ENCODE measurements at places on chromosomes 13 and 19.

GRCh38 chr19:55312621-55313512, 12.3 kb downstream of the TMEM150B start:
- DNase-seq, result no peak

DNA sequence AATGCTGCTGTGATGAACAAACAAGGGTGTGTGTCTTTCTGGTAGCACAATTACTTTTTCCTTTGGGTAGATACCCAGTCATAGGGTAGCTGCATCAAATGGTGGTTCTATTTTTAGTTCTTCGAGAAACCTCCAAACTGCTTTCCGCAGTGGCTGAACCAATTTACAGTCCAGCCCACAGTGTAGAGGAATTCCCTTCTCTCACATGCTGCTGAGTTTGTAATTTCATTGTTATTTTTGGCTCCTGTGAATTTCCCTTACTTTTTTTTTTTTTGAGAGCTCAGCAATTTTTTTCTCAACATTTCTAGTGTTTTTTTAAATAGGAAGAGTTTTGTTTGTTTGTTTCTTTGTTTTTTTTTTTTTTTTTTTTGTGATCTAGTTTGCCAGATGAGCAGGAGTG, 37.5 kb upstream of the ADGRE1 start:
- DNase-seq, result no peak

DNA sequence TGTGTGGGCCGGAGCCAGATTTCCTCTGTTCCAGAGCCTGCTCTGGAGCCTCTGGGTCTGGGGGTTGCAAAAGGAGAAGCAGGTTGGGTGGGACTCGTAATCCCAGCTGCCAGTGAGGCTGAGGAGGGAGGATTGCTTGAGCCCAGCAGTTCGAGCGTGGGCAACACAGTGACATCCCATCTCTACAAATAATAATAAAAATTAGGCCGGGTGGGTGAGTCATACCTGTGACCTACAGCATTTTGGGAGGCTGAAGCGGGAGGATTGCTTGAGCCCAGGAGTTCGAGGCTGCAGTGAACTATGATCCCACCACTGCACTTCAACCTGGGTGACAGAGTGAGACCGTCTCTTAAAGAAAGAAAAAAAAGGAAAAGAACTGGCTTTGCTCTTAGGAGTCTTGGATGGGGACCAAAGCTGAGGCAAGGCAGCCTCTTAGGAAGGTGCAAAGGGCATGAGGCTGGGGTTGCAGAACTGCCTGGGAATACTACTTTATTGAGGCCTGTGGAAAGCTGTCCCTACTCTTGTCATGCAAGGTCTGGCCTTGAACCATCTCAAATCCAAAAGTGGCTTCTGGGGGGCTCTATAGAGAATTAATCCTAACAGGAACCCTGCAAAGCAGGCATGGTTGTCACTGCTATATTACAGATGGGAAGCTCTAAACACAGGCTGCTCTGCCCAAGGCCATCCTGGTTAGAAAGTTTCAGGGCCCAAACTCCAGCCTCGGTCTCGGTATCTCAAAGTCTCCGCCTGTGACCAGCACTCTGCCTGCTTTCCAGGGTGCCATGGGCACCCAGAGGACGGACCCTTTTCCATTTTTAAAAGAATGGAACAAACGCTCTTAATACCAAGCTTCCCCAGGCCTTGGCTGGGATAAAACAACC, 880 bp upstream of the C19orf12 start:
- DNase-seq, result no peak

- DNase-seq, result no peak
Observed at GRCh38 chr19:7676376-7676775, 514 bp upstream of the MCEMP1 start.

DNA sequence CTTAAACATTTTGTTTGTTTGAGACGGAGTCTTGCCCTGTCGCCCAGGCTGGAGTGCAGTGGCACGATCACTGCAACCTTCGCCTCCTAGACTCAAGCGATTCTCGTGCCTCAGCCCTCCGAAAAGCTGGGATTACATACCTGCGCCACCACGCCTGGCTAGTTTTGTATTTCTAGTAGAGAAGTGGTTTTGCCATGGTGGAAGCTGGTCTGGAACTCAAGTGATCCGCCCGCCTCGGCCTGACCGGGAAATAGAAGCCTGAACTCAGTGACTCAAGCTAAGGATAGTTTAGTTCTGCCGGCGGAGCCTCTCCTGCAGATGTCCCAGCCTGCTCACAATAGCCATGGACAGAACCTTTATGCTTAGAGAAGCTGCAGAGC, 53.0 kb upstream of the ZNF254 start:
- DNase-seq, result peak; percentile 28

All from activated effector memory CD4-positive, alpha-beta T cell treated with Interleukin-2 at 50 U/mL for 16 hours (primary cell).